Stimulated activated CD8-positive, alpha-beta memory T cell treated with anti-CD3 and anti-CD28 coated beads, Interleukin-4, amount 100 ng/mL, for 48 hours (primary cell): ENCODE measurements at places on chromosomes 12 and 14.

- no peak for DNase-seq
These were observed 159.3 kb upstream of the FOXN3 start for GRCh38 chr14:89576145-89576927.

DNA sequence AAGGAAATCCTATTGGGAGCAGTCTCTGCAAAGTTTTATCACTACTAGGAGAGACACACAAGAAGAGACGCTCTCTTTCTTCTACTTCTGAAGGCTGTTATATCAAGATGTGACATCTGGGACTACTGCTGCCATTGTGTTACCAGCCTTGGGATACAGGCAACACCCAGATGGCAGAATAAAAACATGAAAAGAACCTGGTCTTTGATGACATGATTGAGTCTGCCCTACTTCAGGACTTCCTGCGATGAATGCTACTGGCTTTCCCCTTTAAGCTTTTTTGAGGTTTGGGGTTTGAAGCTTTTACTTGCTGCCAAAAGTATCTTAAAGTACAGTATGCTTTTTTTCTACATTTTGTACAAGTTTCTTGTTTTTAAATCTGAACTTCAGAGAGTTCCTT is 29.2 kb upstream of the TRHDE start:
- DNase-seq: no peak

- no peak for DNase-seq
These were observed 13.2 kb downstream of the KCNH5 start for GRCh38 chr14:63032076-63032475.

GRCh38 chr14:54877703-54878021 is 25.0 kb downstream of the GCH1 start:
- DNase-seq: no peak

GRCh38 chr12:107356266-107356936 is 263.1 kb upstream of the CRY1 start:
- no peak for DNase-seq

DNA sequence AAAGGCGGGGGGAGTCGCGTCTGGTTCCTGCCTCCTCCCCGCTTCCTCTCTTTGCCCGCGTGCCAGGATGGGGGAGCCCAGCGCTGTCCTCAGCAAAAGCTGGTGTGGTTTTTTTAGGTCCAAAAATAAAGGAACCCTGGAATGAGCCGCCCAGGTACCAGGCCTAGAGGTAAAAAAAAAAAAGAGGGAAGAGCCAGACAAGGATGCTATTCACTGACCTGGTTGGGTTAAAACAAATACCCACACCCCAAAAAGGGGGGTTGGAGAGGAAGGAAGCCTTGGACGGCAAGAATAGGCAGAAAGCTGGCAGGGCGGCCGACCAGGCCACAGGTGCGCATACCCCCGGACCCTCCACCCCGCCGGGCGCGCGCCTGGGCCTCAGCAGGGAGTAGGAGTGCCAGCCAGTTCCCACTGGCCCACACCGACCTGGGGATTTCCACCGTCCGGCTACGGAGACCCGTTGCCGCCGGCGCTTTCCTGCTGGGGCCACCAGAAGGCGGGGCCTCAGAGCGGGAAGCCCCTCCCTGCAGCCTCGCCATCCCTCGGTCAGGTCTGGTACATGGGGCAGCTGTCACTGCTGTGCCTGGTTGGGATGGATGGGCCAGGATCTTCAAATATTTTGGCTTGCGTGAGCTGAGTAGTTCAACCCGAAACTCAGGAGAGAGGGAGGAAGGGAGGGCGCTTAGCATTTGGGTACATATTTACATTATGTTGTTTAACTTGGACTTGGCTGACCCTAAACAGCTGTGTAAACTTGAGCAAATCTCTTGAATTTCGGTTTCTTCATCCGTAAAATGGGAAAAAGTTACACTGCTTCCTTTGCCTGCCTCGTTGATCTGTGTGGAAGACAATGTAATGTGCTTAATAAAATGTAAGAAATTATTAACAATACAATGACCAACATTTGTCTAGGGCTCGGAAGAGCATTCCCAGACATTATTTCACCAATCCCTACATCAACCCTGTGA is 5.4 kb upstream of the IRF2BPL start:
- peak; percentile 92 for DNase-seq

DNA sequence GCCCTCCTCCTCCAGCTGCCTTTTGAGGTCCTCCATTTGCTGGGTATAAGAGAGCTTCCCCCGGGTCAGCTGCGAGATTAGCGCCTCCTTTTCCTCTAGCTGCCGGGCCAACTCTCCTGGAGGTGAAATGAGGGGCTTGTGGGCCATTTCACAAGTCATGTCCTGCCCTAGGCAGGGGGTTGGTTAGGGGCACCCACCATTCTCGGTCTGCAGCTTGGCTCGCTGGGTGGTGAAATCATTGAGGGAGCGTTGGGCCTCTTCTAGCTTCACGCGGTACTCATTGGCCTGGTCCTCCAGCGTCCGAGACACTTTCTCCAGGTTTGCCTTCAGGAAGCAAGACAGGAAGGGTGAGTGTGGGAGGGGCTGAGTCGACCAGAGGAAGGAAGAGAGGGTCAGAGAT is 12.6 kb downstream of the CMTM5 start:
- DNase-seq: no peak

DNA sequence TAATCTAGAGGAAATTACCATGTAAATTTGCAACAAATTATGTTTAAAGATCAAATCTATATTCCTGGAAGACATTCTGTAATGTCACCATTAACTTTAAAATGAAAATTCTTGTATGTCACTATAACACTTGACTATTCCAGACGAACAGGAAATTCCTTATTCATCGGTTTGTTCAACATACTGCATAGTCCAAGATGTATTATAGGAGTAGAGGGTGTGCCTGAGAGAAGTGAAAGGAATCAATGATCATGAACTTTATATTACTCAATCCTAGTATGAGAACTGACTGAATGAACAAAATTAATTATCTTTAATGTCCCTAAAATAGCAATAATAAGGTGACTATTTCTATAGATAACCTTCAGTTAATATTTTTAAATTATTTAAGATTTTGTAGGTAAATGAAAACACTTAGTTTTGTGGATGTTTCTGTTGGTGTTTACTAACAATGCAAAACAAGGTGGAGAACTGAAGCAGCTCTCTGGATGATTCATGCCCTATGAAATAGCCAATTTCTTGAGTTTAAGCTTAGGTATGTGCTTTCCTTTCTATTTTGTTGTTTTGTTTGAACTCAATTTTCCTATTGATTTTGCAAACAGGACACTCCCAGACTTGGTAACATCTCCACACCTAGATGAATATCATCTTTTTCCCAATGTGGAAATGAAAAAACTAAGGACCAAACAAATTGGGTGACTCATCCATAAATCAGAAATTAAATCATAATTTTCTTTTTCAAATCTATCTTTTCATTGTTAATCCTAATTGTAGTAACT is 18.2 kb upstream of the ITPR2 start:
- DNase-seq: no peak

GRCh38 chr12:80829767-80830166 is 108.0 kb downstream of the LIN7A start:
- no peak for DNase-seq

GRCh38 chr12:53054112-53054878 is 4.4 kb downstream of the TNS2 start:
- DNase-seq: peak; percentile 96

DNA sequence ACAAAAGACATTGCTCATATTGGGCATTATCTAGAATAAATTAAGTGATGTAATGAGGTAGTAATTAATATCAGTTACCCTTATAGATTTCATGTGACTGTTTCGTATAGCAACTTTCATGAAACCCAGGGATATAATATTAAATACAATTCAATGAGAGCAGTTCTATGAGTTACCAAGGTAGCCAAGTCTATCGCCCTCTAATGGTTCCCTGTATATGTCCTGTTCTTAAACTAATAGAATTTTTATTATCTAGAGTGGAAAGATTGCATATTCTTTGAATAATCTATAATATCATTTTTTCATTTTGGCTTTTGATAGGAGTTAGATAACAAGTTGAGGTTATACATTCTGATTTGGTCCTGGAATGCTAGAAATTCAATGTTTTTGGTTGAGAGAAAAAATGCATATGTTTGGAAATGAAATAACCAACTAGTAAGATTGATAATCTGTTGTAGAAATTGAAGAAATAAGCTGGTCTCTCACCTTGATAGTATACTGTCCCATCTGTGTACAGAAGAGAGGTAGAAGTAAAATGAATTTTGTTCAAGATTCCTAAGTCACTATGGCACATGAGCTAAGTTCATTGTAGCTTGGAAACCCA is 59.7 kb downstream of the SCFD1 start:
- no peak for DNase-seq

DNA sequence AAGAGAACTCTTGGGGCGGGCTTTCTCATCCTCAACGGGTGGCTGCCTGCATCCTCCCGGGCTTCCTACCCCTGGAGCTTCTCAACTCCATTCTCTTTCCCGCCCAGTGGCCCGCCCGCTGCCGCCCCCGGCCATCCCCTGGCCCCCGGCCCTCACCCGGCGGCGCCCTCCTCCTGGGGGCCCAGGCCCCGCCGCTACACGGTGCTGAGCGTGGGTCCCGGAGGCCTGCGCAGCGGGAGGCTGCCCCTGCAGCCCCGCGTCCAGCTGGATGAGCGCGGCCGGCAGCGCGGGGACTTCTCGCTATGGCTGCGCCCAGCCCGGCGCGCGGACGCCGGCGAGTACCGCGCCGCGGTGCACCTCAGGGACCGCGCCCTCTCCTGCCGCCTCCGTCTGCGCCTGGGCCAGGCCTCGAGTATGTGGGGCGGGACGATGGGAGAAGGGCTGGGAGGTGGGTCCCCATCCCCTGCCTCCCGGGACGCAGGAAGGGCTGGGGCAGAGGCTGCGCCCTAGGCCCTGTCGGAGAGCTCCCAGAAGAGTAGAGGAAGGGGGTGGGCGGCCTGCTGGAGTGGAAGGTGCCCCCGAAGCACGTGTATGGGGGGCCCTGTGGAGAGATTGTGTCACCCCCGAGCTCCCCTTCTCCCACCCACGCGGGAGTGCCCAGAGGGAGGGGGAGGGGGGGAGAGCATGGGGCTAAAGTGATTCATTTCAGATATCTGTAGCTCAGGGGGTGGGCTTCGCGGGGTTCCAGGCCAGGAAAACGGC is 1.5 kb downstream of the LAG3 start:
- DNase-seq: peak; percentile 88

- DNase-seq: no peak
These were observed 14.4 kb downstream of the TSPAN9 start for GRCh38 chr12:3091382-3092241.

GRCh38 chr14:24965934-24966578 is 83.9 kb downstream of the STXBP6 start:
- DNase-seq: no peak

DNA sequence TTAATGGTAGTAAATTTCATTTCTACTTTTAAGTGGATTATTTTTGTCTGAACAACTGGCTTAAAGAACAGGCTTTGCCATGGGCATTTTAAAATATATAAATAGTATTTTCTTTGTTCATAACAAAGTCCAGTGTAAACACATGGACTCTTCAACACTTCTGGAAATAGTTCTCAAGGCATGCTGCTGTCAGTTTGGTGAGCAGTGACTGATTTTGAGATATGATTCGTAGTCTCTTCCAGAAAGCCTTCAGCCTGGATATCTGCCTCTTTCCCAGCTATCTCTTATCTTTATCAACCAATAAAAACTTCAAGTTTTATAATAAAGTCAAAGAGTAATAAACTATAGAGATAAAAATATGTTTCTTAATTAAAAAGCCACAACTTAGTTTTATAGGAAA is 110.7 kb downstream of the NAV3 start:
- DNase-seq: no peak

DNA sequence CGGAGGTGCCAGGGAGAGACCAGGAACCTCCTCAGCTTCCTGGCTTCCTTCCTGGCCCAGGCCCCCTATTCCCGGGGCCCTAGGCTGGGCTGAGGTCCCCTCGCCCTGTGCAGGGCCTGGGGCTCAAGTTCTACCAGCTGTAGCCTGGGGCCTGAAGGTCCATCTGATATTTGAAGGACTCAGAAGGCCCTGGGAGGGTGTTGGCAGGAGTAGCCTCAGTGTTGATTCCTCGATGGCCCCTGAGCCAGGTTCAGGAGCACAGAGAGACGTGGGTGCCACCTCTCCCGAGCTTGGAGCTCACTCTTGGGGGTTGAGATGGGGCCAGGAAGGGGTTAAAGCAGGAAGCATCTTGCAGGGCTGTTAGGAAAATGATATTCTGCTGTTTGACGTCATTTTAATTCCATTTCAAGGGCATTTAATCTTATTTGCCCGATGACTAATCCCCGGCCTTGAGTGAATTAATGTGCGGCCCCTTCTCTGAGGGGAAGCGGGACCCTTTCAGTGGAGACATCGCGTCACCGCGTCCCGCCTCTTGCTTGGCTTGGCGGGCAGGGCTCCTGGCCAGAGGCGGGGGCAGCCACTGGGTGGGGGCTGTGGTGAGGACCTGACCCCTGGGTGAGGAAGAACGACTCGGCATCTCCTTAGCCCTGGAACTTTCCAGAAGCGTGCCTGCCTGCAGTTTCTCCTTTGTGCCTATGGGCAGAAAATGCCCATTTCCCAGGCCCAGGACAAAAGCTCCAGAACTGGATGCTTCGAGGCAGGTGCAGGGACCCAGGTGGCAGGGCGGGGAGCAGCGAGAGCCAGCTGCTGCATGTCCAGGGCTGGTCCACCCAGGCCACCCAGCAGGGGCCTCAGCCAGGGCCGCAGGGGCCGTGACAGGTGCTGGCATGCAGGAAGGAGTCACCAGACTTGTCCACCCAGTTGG is 158.3 kb downstream of the KIF26A start:
- no peak for DNase-seq

GRCh38 chr14:32978691-32979255 is 40.1 kb downstream of the NPAS3 start:
- DNase-seq: no peak
